Stimulated activated CD4-positive, alpha-beta T cell treated with anti-CD3 and anti-CD28 coated beads, Interleukin-4, amount 100 ng/mL, for 24 hours (primary cell): ENCODE measurements at places on chromosomes 13 and 19.
A peak's percentile ranks its signal among the peaks of the same experiment; 100 is the strongest.

DNA sequence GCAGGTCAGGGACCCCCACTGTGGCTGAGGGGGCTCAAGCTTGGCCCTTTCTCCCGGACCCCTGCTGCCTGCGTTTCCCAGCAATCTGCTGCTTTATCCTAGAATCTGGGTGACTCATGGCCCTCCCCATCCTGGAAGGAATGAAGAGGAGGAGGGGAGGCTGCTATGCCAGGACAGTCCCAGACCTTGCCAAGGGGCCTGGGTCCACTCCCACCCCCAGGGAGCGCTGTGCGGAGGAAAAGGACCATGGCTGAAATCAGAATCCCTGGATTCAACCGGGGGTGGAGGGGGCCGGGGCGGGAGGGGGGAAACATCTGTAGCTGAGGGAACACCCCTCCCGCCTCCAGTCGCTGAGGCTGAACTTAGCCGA lies 20.5 kb downstream of the ZNF114 start:
- DNase-seq, result no peak

- DNase-seq, result no peak
Measured at GRCh38 chr13:113324398-113324797, 27.4 kb downstream of the LAMP1 start.

DNA sequence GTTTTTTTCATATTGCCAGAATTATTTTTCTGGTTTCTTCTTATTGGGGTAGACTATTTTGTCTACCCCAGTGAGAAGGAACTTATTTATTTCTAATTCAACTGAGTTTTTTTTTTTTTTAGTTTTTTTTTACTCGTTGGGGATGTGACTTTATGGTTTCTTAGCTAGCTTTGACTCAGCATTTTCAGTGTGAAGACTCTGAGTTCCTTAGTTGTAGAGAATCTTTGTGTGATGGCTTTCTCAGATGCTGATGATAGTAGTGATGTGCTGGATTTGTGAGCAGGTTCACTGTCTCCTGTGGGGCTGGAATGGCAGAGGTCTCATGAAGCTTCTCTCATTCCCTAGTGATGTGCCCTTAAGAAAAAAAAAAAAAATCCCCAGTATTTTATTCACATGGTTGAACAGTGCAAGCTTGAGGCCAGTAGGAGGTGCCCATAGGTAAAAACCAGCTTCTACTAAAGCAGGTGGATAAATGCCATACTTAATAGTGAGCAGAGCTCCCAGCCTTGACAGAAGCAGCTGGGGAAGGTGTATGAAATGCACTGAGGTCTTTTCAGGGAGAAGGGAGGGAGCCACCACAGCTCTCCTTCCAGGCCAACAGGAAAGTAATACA lies 106.2 kb upstream of the KLF5 start:
- no peak for DNase-seq

GRCh38 chr13:36857253-36857652 lies 38.2 kb downstream of the RFXAP start:
- DNase-seq, result no peak

DNA sequence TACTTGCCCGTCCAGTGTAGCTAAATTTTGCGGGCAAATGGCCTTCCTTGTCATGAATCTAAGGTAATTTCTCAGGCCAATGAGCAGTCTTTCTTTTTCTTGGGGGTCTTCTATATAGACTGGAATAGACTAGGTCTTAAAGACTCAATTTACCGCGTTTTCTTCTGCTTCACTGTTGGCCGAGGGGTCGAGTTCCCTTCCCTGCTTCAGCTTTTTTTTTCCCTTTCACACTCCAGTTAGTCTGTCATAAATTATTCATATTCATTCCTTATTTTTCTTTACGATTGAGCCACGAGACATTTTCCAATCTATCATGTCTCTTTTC lies 276 bp downstream of the ALG11 start:
- DNase-seq, result no peak

- no peak for DNase-seq
Measured at GRCh38 chr13:98584668-98585397, 7.9 kb upstream of the STK24 start.

DNA sequence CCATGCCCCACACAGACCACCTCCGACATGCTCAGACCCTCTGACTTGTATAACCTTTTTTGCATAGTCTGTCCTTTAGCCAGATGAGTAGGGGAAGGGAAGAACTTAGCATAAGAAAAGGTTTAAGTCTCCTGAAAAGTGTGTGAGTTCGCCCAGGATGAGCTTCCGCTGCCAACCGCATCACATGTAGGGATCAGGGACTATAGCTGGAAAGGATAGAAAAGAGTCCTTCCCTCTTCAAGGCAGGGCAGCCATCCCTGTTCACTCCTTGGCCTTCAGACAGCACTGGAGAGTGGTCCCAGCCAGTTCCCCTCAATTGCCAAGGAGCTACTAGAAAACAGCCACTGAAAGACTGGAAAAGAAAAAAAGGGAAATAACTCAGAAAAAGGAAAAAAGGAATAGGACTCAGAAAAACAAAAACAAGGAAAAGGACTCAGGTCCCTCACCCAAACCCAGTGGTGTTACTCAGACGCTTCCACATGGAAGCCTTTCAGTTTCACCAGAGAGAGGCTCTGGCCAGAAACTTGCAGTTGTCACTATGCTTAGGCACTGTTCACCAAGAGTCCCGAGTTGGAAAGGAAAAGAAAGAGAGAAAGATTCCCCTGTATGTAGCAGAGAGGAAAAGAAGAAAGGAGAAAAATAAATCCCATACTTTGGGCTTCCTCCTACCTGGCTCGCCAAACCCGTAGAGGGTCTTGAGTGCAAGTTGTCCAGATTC lies 5.6 kb upstream of the TM9SF2 start:
- no peak for DNase-seq

- no peak for DNase-seq
Measured at GRCh38 chr13:24167666-24168391, 7.3 kb downstream of the SPATA13 start.

- peak; percentile 64 for DNase-seq
Measured at GRCh38 chr13:98476106-98476505, 100.8 kb downstream of the STK24 start.

GRCh38 chr19:47331931-47332547 lies at the start of gene C5AR2:
TSS of gene C5AR2 (plus strand) at chr19:47332175. CDS start at chr19:47340800, 8,625 bp downstream.
- no peak for DNase-seq
